ENCODE measurements at places on chromosomes 1 and 21. TPM values are rescaled to one million over a fixed set of nuclear protein-coding genes. Genes with fewer than 3 reads are reported as not detected.

Gene ASPM
- 21.7 TPM for total RNA-seq

Gene GJA9
- total RNA-seq = not detected

Gene IVNS1ABP
- total RNA-seq = 21.6 TPM

Gene S100A9
- total RNA-seq = not detected

Gene ACTRT2
- not detected for total RNA-seq

Gene SH2D2A
- 2.1 TPM for total RNA-seq
